AG09309 (cell line): ENCODE measurements at places on chromosomes 6 and 20.

DNA sequence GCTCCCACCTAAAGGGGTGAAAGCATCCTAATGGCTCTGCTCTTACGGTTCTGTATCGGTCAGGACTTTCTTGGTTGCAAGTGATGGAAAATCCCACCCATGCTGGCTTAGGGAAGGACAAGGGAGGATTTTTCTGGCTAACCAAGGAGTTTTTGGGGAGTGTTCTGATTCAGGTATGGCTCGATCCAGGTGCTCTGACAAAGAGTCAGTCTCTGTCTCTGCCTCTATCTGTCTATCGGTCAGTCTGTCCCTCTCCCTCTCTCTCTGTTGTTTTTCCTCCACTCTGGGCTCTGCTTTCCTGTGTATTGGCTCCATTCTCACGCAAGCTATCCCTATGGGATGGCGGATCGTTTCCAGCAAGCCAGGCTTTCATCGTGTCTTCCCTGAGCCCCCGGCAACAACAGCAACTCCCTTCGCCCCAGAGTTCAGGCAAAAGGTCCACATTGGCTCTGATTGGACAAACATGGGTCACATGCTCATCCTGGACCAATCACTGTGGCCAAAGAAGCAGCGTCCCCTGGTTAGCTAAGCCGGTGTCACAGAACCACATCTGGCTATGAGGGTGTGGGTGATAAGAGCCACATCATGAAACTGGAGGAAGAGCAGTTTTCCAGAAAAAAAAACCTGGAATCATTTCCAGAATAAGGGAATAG is 160.3 kb downstream of the BMP7 start:
- no peak for DNase-seq

DNA sequence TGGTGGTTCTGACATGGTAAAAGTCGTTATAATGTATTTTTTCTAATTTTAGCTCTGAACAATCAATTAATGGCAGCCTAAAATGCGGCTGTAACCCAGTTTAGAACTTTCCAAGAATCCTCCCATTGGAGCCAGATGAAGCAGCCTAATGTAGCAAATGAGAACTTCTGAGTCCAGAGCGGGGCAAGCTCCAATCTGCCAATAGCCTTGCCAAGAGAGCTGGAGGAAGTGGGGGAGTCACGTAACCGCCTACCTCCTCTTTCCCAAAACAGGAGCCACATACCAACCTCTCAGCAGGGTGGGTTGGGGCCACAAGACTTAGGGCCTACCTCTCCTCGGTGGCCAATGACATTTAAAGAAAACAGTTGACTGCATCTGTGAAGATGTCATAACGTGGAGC is 230.6 kb downstream of the SOD2 start:
- DNase-seq, result no peak

DNA sequence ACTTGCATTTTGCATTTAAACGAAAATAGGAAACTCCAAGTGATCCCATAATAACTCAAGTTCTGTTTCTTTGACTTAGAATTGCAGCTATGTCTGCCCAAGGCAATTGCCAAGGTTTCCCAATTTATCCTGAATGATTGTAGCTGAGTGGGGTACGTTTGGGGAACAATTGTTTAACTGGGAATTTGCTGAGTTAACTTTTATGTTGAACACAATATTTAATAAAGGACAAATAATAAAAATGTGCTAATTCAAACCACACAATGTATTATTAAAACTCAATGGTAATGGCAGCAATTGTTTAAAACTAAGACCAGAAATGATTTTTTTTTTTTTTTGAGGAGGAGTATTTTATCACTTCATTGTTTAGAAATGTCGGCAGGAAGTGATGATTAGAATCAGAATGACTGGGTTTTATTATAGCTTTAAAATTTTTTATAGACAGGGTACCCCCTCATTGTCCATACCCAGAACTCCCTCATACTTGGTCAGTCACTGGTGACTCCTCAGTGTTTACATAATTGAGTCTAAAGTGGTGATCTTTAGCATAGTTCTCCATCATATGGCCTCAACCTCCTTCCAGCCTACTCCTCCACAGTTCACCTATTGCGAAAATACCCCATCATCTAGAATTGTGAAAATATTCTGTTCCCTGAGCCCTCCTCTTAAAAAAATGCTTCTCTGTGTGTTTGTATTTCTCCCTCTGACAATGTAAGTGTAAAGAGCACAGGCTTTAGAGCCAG is 389.2 kb upstream of the CITED2 start:
- DNase-seq, result peak; percentile 53

GRCh38 chr6:36268478-36269275 is 1.2 kb upstream of the PNPLA1 start:
- DNase-seq, result no peak

DNA sequence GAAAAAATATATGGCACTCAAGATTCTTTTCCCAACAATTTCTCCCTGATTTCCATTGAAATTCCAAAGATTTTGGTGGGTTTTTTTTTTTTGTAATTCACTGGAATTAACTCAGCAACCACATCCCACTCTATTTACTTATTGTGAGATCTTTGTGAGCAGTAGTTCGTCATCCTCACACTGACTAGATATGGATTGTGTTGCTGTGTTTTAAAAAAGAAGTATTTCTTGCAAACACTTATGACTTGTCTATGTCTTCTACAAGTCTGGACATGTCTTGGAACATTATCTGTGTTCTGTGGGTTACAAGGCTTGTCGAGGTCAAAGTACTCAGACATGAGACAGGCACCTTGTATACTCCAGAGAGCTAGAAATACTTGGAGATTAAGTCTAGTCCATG is 7.3 kb upstream of the TENT5A start:
- no peak for DNase-seq

DNA sequence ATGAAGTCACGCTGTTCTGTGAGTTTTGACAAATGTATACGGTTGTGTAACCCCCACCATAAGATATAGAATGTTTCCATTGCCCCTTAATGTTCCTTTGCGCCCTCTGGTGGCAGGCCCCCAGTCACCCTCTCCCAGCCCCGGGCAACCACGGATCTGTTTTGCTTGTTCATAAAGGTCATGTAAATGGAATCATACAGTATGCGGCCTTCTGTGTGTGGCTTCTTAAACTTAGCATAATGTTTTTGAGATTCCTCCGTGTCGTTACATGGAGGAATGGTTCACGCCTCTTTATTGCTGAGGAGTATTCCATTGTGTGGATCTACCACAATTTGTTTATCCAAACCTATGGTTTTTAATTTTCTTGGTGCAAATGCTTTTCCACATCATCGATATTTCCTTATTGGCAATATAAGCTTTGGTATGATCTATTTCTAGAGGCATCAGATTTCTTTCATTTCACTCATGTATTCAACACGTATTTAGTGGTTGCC is 28.4 kb downstream of the LYRM2 start:
- no peak for DNase-seq

- DNase-seq, result peak; percentile 40
Observed at GRCh38 chr20:17533396-17533795, 2.2 kb upstream of the BFSP1 start.

- DNase-seq, result no peak
Observed at GRCh38 chr20:35342154-35342769, 50.0 kb upstream of the FAM83C start.

DNA sequence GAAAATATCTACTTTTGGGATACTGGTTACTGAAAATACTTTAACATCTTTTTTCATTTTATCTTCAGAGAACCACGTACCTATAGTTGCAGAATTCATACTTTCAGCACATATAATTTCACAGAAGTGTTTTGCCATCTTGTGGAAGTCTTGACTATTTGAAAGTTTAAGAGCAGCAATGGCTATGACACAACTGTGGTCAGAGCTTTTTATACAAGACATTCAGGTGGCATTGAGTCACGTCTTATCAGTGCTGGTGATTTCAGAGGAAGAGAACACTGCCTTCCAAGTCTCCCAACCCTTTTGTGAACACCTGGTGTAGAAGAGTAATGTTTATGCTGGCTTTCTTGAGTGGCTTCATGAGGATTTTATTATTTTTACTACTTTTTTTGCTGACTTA is 171.6 kb downstream of the ARID1B start:
- DNase-seq, result peak; percentile 47

DNA sequence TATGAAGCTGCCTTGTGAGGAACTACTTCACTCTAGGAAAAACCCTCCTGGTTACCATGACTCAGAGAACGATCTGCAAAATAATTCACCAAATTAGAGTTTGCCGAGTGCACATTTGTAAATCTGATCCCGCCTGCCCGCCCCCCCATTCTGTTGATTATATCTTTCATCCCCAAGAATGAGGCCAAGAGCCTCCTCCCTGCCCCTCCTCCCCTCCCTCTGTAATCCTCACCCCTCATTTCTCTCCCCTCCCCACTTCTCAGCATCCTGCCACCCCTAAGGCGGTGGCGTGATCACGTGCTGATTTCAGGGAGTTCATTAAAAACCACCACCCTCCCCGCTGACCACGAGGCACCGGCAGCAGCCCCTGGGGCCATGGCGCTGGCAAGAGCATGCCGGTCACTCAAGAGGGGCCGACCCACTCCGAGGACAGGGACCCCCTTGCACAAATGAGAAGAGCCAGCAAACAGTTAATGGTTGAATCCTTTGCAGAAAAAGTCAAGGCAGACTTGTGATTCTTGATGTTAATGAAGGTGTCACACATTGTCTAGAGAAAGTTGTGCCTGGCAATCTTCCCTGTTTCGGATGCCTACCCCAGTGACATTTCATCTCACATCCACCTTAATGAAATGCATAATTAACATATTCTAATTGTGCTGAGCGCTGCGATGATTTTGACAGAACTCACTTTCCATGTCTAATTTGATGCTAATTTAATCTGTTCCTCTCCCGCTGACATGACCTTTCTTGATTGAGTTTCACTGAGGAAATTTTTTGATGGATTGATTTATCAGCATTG is 247.9 kb downstream of the ZNF217 start:
- DNase-seq, result no peak

DNA sequence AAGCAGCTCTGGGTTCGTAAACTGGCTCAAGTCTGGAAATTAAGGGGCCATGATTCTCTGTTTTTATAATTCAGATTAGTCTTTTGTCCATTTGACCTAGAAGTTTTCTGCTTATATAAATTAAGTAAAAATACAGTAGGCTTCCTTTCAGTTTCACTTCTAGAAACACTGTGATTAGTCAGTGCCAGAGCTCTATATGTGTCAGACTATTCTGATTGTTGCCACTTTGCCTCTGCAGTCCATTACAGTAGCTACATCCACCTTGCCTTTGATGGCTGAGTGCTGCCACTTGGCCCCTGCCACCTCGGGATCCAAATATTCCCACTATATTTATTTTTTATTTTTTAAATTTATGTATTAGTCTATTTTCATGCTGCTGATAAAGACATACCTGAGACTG is 7.9 kb downstream of the ZC2HC1B start:
- no peak for DNase-seq

DNA sequence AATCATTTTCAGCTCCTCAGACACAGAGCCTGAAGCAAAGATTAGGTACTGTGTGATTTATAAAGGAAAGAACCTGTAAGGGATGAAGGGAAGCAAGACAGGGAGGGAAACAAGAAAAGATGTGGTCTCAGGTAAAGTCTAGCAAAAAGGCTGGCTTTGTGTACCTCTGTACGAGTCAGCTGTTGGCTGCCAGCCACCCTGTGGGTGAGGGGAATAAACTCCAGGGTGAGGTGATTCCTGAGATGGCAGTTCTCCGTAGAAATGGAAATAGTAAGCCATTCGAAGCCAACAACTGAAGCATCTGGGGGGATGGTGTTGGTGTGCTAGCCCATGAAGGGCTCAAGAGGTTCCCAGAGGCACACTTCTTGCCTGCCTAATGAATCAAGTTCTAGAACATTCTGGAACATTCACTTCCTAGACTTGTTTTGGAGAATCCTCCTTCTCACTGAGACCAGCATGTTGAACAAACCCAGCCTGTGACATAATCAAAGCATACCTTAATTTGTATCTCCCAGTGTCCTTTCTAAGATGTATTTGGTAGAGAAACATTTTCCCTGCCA is 10.6 kb upstream of the TTPAL start:
- no peak for DNase-seq

GRCh38 chr6:149080511-149080910 is 237.0 kb upstream of the TAB2 start:
- DNase-seq, result peak; percentile 48

- no peak for DNase-seq
Observed at GRCh38 chr6:24980507-24981385, 45.0 kb upstream of the RIPOR2 start.

DNA sequence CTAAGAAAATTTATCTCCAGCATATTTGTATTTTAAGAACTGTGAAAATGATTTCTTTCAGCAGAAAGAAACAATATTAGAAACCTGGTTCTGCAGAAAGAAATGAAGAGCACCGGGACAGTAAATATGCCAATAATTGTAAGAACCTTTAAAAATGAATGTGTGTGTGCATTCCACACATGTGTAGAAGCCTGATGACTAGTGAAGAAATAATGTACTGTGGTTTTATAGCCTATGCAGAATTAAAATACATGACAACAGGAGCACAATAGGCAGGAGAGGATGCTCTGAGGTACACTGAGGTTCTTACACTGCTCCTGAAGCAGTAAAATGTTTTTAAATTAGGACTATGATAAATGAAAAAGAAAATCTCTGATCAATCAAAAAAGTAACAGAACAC is 48.9 kb downstream of the SNX14 start:
- no peak for DNase-seq

GRCh38 chr6:170181338-170181690 is 109.6 kb downstream of the DLL1 start:
- DNase-seq, result no peak

GRCh38 chr6:299104-299980 is 7.1 kb downstream of the DUSP22 start:
- DNase-seq, result no peak

DNA sequence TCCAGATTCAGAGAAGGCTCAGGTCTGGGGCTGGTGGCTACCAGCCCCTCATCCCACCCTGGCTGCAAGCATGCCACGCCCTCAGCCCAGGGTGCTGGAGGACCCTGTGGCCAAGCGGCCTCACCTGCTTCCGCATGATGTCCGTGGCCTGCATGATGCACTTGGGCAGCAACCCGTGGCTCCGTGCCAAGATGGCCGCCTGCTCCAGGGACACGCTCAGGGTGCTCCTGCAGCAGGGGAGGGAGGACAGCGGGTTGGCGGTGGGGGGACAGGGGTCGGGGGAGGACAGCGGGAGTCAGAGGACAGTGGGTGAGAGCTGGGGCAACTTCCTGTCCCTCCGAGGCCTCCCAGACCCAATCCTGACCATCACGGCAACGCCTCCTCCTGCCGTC is 200.1 kb downstream of the PREX1 start:
- DNase-seq, result no peak

DNA sequence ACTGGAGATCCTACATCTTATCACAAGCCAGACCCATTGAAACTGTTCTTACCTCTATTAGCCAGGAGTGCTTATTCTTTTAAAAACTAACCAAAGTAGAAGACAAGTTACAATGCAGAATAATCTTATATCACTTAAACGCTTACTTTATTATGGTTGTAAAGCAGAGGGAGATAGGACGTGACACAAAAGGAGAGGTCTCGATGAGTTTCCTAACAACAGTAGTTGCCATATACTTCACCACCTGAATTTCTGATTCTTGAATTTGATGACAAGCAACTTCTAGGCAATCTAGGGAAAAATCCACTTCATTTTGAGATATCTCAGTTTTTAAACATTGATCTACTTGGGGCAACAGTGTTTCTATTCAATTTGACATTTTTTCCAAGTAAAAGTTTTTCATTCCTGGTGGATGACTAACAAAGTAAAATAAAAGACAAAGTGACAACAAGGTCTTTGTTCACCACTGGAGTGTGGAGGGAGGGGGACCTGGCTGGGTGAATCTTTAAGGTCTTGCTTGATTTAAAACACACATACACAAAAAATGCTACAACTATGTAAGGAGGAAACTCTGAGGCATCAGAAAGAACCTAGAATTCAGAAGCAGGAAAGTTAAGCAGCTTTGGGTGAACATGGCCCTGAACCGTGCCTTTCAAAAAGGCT is 110.9 kb downstream of the SMLR1 start:
- no peak for DNase-seq

- no peak for DNase-seq
Observed at GRCh38 chr6:79119217-79119616, 41.2 kb upstream of the PHIP start.
